Tibial nerve (tissue), 4 donors: ENCODE measurements at places on chromosomes 6 and 20.

DNA sequence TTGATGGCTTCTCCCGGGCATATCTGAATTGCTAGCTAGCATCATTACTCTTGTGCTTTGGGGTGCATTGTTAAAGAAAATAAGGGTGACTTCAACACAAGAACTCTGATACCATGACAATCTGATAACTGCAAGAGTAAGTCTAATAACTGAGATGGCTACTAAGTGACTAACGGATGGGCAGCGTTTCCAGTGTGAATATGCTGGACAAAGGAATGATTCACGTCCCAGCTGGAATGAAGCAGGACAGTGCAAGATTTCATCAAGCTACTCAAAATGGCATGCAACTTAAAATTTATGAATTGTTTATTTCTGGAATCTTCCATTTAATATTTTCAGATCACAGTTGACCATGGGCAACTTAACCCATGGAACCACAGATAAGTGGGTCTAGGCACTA is 31.7 kb downstream of the MOXD1 start:
- DNase-seq: no peak

DNA sequence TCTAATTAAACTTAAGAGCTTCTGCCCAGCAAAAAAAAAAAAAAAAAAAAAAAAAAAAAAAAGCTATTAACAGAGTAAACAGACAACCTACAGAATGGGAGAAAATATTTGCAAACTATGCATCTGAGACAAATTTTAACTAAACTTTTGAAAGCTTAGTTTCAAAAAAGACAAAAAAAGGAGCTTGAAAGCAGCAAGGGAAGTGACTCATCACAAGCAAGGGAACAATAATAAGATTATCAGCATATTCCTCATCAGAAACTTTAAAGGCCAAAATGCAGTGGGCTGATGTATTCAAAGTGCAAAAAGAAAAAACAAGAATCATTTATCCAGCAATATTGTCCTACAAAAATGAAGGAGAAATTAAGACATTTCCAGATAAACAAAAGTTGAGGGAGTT is 158.6 kb downstream of the RNF144B start:
- no peak for DNase-seq

GRCh38 chr6:37679539-37680476 is 17.9 kb downstream of the MDGA1 start:
- DNase-seq: no peak

GRCh38 chr20:44643154-44643519 is 8.4 kb downstream of the ADA start:
- no peak for DNase-seq

DNA sequence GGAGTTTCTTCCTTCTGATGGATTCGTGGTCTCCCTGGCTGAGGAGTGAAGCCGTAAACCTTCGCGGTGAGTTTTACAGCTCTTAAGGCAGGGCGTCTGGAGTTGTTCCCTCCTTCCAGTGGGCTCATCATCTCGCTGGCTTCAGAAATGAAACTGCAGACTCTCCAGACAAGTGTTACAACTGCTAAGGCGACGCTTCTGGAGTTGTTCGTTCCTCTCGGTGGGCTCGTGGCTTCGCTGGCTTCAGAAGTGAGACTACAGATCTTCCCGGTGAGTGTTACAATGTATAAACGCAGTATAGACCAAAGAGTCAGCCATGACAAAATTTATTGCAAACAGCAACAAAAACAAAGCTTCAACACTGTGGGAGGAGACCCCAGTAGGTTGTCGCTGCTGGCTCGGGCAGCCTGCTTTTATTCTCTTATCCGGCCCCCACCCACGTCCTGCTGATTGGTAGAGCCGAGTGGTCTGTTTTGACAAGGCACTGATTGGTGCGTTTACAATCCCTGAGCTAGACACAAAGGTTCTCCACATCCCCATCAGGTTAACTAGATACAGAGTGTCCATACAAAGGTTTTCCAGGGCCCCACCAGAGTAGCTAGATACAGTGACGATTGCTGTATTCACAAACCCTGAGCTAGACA is 113.2 kb downstream of the GPX5 start:
- DNase-seq: no peak

DNA sequence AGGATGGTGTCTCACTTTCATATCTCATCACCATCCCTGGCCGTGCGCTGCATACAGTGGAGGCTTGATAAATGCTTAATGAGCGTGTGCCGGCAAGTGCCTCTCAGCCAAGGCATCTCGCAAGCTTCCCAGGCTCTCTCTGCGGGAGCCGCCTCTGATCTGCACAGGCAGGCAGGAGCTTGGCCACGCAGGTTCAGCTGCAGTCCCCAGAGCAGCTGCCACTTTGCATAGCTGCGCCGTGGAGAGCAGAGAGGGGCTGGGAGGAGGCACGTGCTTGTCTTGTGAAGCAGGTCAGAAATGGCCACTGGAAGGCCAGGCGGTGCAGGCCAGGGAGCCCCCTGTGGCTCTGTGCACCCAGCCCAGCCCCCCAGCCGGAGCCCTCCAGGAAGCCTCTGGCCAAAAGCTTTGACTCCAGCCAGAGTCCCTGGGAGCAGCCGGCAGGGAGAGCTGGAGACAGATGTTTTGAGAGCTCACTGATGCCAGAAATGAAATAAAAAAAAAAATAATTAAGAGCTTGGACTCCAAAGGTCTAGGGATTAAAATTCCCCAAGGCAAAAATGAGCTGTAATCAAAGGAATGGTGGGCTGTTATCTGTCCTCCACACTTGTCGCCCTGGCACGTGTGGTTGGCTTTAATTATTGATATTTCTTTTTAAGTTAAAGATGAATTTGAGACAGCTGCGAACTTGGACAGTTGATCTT is 377.0 kb downstream of the CDH4 start:
- no peak for DNase-seq

GRCh38 chr6:129731428-129731827 is 21.5 kb upstream of the ARHGAP18 start:
- DNase-seq: no peak

GRCh38 chr6:154555073-154555677 is 44.7 kb upstream of the CNKSR3 start:
- DNase-seq: no peak
